ENCODE measurements at places on chromosomes 16 and 17. TPM values are rescaled to one million over a fixed set of nuclear protein-coding genes. Genes with fewer than 3 reads are reported as not detected.

The PPP1R1B gene
- not detected for total RNA-seq

The RILP gene
- total RNA-seq: 3.4 TPM

The KDM6B gene
- 5.5 TPM for total RNA-seq

The DRC7 gene
- not detected for total RNA-seq

The SPATA32 gene
- total RNA-seq: not detected

The KRTAP3-1 gene
- total RNA-seq: not detected

The JPT1 gene
- 172 TPM for total RNA-seq

The SLC2A4 gene
- 0.14 TPM for total RNA-seq

The TBKBP1 gene
- total RNA-seq: 5.8 TPM

The CES5A gene
- not detected for total RNA-seq

The TMEM106A gene
- total RNA-seq: 0.50 TPM

The SLFN14 gene
- not detected for total RNA-seq

All from nasal cavity respiratory epithelium epithelial cell of viscerocranial mucosa (primary cell).